ENCODE measurements at places on chromosomes 2 and 18.

- no peak for DNase-seq
Measured at GRCh38 chr2:174473796-174474195, 13.0 kb downstream of the GPR155 start.

- no peak for DNase-seq
Measured at GRCh38 chr18:79465392-79465991, 69.8 kb downstream of the NFATC1 start.

GRCh38 chr2:182144776-182145165 lies 159.1 kb downstream of the PPP1R1C start:
- DNase-seq, result no peak

DNA sequence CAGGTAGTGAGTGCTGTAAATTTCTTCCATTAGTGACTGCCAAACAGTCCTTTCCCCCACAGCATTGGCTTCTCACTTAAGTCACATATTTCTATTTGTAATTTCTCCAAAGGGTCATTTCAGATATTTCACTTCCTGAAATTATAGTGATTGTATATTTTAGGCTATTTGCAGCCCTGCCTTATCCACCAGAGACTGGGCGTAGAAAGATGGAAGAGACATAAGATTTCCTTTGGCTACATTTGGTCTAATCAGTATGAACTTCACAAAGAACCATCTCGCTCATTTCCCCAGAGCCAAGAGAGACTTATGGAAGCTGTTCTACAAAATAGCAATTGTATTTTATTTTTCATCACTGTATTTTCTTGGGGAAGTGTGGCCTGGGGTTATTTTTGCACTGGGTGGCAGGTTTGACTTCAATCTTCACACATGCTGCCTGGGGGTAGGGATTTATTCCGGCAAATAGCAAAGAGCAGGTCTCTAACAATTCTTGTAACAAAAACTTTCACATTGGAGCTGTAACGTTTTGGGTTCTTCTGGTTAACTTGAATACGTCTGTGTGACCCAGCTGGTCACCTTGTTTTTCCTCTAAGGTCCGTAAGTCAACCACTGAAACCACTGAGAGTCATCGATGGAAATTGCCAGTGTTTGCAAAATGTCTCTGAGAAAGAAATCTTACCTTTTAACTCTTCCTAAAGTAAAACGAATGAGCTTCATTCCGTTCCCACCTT lies 170.6 kb upstream of the SERPINE2 start:
- DNase-seq, result no peak

- DNase-seq, result no peak
Measured at GRCh38 chr18:11324510-11324909, 175.1 kb upstream of the PIEZO2 start.
